ENCODE measurements at places on chromosomes 2 and 18.

DNA sequence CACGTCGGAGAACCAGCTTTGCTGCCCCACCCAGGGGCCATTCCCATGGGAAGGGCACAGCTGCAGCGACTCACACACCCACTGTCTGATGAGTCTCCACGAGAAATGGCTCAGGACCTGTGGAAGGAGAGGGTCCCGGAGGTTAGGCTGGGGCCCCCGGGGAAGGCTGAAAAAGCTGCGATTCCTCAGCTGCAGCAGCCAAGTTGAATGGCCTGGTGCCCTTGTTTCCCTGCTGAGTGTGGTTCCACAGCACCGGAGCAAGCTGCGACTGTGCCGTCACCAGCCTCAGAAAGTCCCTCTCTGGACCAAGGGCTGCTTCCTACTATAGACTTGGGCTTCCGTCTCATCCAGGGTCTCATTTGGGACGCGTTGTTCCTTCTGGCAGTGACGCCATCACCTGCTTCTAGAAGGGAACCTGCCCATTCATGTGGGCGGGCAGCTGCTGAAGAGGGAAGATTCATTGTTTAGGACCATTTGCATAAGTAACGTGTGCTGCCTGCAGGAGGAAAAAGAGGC lies 180.2 kb downstream of the INHBB start:
- DNase-seq, result no peak

GRCh38 chr2:67240507-67240906 lies 156.6 kb upstream of the ETAA1 start:
- no peak for DNase-seq

DNA sequence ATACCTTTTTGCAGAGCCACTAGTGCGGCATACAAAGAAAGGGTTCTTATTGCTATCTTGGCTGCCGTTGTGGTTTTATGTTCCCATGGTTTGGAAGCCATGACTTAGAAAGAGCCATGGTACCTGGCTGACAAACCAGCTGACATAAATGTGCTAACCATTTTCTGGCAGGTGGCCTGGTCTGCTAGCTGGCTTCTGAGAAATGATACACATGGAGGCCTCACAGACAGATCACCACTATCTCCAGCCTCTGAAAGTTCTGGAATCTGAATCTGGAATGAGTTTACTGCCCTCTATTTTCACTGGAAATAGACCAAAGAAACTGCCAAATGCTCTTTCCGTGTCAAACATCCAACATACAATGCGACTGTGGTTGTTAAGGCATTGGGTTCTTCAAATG lies 123.7 kb downstream of the QPCT start:
- no peak for DNase-seq

DNA sequence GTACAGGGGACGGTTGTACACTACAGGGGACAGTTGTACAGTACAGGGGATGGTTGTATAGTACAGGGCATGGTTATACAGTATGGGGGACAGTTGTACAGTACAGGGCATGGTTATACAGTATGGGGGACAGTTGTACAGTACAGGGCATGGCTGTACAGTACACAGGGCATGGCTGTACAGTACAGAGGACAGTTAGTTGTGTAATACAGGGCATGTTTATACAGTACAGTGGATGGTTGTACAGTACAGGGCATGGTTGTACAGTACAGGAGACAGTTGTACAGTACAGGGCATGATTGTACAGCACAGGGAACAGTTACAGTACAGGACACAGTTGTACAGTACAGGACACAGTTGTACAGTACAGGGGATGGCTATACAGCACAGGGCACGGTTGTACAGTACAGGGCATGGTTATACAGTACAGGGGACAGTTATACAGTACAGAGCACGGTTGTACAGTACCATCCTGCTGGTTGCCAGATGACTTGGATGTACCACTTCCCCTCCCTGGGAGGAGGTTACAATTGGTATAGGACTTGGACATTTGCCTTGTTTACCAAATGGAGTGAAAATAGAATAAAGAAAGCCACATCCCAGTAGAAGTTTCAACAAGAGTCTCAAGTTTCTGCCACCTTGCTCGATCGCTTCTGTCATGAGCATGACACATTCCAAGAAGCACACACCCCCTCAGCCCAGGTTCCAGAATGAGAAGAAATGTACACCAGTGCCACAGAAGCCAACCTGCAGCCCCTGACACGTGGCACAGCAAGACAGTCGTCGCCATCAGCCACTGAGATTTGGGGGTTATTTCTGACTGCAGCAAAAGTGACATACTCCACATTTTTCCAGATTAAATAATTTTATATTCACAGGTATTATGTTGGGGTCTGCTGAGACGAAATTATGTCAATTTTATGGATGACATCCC lies 16.0 kb downstream of the CYRIA start:
- no peak for DNase-seq

GRCh38 chr2:188647430-188648070 lies 326.6 kb upstream of the COL3A1 start:
- peak; percentile 74 for DNase-seq

DNA sequence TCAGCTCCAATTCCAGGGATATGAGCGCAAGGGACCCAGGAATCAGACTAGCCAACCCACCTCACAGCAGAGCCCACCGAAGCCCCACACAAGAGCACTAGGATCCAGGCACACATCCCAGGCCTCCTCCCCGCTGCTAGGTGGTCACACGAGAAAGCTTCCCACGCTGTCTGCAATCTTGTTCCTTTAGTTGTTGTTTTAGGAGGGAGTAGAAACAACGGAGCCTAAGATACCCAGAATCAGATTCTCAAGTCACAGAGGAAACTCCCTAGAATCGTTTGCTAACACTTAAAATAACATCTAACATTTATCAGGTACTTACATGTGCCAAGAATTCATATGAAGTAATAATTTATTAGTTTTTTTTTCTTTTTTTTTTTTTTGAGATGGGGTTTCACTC lies 9.7 kb upstream of the ATL2 start:
- no peak for DNase-seq

DNA sequence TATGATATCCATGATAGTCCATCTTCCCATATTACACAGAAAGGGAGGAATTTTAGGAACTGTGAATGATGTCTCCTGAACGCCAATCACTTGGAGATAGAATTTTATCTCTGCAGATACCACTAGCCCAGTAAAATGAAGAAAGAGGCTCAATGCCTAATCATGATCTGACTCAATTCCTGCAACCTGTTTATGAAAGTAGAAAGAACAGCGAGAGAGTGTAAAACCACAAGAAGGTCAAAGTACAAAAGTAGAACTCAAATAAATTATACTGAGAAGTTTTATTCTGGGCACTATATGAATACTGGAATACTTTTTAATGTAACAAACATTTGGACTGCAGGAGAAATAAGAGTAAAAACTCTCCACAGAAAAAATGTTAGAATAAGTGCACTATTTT lies 892.1 kb upstream of the DDX18 start:
- DNase-seq, result no peak

DNA sequence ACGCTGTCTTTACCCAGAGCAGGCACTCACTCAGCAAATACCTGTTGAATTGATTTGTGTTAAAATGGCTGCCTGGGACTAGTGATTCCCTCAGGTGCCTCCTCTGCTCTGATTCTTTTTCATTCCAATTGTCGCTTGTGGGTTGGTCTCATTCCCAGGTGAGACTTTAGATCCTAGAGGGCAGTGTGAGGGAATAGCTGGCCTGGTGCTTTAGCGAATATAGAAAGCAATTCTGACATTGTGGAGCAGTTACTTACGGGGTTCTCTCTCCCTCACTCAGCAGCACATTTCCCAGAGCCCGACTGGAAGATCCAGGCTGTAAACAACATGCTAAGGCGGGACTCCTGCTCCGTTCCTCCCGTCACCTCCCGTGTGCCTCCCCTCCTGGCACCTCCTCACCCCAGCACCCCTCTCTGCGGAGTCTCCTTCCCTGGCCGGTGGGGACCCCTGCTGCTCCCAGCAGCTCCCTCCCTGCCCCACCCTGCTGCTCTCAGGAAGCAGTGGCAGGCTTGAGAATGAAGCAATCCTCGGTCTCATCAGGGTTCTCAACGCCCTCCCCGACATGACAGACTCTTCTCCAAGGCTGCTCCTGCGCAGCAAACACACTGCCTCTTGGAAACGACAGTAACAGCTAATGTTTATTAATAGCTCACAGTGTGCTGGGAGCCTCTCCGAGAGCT lies 26.9 kb downstream of the CELF4 start:
- DNase-seq, result no peak

DNA sequence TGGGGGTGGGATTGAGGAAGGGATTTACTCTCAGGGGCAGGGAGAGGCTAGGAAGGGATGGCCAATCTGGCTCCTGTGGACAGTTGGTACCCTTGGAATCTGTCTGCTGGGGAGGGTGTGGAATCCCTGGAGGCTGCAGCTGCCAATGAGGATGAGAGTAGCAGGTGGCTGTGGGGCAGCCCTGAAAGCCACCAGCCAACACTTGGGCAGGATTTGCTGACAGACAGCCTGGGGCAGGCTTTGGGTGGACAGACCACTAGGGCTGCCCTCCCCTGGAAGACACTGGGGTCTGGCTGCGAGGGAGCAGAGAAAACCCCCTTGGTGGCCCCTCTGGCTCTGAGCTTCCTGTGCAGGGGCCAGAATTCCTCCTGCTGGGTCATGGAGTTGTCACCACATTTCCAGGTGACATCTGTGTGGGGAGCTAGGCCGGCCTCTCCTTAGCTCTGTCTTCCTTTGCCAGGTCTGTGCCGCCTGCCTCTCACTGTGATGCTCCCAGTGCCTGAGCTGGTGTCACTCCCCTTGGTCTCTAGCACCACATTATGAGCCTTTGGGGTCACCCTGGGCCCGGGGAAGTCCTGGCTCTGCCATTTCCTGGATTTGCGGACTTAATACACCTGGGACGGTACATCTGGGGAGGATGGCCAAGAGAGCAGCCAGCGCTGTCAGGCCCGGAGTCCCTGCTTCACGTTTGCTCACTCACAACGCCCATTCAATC lies 13.4 kb upstream of the ARHGEF4 start:
- no peak for DNase-seq

- no peak for DNase-seq
Observed at GRCh38 chr18:3100498-3101132, 87.7 kb upstream of the LPIN2 start.

DNA sequence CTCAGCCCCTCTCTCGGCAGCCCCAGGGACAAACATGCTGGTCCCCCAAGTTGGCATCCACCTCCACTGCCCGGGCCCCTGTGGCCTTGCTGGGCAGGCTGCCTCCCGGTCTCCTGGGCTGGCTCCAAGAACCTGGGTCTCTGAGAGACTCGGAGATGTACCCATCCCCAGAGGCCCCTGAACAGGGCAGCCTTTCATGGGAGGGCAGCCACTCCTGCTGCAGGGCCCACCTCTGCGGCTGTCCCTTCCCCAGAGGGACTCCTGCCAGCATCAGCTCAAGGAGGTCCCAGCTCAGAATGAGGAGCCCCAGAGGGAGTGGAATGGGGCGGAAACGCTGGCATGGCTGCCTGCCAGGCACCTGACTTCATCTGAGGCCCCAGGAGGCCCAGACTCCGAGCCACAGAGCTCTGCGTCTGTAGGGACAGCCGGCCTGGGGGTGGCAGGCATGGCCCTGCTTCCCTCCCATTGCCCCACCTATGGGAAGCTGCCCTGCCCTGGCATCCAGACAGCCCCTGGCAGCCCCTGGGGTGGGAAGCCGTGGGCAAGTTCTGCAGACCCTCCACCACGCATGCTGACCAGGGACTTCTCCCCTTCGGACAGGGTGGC lies 857 bp upstream of the CROCC2 start:
- DNase-seq, result no peak

- DNase-seq, result no peak
Observed at GRCh38 chr2:150459281-150459680, 28.2 kb downstream of the RND3 start.

GRCh38 chr2:238985931-238986446 lies 138.1 kb downstream of the TWIST2 start:
- no peak for DNase-seq

- no peak for DNase-seq
Observed at GRCh38 chr2:13414897-13415296, 698.2 kb downstream of the TRIB2 start.

DNA sequence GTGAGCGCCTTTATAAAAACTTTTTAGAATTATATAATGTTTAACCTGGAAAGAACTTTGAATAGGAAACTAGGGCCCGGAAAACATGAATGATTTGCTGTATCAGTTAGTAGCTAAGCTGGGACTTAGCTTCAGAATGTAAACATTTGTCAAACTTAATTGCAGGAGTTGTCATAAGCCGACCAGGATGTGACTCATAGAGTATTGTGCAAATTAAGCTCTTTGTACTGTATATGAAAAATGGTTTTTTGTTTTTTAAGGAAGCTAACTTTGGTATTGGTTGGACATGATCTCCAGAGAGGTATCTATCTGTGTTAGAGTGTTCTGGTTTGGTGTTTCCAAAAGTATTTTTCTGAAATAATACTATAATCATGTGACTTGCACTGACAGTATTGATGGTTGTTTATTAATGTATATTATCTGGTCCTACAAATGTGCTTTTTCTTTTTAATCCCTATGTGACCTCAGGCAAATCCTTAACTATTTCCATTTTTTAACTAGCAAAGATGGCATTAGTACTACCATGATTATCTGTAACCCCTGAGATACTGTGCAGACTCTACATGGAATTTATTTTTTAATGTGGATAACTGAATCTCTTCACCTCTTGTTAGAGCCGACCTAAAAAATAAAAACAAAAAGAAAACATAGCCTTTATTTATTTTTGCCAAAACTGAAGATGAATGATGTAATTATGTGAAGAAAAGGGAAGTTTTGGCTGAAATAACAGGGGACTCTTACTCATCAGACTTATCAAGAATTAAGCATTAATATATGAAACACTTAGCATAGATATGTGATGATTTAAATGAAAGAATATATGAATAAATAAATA lies 11.7 kb downstream of the YIPF4 start:
- DNase-seq, result no peak

- DNase-seq, result no peak
Observed at GRCh38 chr2:40914666-40915065, 462.8 kb upstream of the SLC8A1 start.

GRCh38 chr2:221851531-221852045 lies 279.5 kb upstream of the EPHA4 start:
- no peak for DNase-seq

GRCh38 chr2:161992531-161992930 lies 81.5 kb downstream of the DPP4 start:
- no peak for DNase-seq

GRCh38 chr2:164655750-164656149 lies 34.5 kb upstream of the GRB14 start:
- DNase-seq, result no peak

- no peak for DNase-seq
Observed at GRCh38 chr2:68879296-68879695, 8.1 kb upstream of the BMP10 start.

DNA sequence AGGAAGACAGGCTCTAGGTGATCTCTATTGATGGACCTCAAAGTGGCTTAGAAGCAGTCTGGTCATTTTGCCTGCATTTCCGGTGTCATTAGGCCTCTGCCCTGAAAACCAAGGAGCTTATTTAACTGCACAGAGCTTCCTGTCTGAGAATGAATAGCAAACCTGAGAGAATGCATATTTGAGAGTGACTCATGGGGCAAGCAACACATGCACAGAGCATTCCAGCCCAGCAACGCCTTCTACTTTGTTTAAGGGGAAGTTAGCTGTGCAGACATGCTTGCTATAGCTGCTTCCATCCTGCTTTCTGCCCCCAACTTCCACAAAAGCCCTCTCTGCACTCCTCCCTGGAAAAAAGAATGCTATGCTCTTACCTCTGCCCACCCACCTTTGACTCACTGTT lies 232.8 kb downstream of the GRB14 start:
- DNase-seq, result no peak

- DNase-seq, result no peak
Observed at GRCh38 chr18:11736656-11737055, 47.6 kb downstream of the GNAL start.

GRCh38 chr2:171655586-171655985 lies 31.7 kb upstream of the DYNC1I2 start:
- DNase-seq, result no peak

GRCh38 chr2:171524018-171524401 lies 1.7 kb downstream of the CYBRD1 start:
- no peak for DNase-seq

- no peak for DNase-seq
Observed at GRCh38 chr2:208698114-208698513, 291.5 kb downstream of the PTH2R start.
